ENCODE measurements at places on chromosomes 16 and 17.

GRCh38 chr17:76544546-76545365 lies 4.9 kb downstream of the PRCD start:
- no peak for DNase-seq

GRCh38 chr17:70869402-70870085 lies 700.2 kb downstream of the KCNJ2 start:
- no peak for DNase-seq

DNA sequence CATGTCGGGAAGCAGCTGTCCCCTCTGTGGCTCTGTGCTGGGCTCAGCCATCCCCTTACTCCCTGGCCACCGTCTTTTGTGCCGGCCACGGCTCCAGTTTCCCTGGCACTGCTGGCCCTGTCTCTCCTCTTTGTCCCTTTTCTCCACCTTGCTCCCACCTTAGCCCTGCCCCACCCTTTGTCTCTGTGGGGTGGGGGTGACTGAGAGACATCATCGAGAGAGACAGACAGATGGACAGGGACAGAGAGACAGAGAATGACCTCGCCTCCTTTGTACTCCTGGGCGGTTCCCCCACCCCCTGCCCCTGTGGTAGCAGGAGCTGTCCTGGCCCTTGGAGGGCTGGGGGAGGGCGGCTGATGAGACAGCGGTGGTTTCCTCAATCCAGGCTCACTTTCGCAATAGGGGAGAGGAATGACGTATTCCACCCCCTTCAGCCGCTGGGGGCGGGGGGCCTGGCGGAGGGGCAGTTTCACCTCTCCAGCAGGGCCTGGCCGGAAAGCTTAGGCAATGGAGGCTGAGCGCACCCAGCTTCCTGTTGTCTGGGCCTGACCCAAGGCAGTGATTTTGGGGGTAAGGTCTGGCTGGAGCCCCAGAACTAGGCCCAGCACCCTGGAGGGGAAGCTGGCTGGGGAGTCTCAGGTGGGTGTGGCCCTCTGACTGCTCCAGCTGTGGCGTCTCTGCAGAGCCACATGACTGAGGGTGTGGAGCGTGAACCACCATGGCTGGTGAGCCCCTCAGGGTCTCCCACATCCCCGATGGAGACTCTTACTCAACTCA lies 7.3 kb downstream of the FMNL1 start:
- DNase-seq: peak; percentile 96

GRCh38 chr16:84618581-84619460 lies 943 bp upstream of the COTL1 start:
- no peak for DNase-seq

- no peak for DNase-seq
These were observed 27.1 kb upstream of the DBNDD1 start for GRCh38 chr16:90046122-90046970.

- DNase-seq: no peak
These were observed 3.9 kb downstream of the TRIM25 start for GRCh38 chr17:56909742-56910508.

All from CD4-positive, alpha-beta T cell treated with Interleukin-15 for 1 hour (primary cell).